GM23248 (cell line): ENCODE measurements at places on chromosomes 7 and 10. TPM values are rescaled to one million over a fixed set of nuclear protein-coding genes. Genes with fewer than 3 reads are reported as not detected.

Gene AGR2
- not detected in 2 replicates for total RNA-seq

Gene DTX2
- total RNA-seq = 3.8 and 4.3 TPM in 2 replicates

Gene FAM25G
- not detected in 2 replicates for total RNA-seq

Gene CFAP46
- 0.22 TPM in 1 of 2 replicates, not detected in the other for total RNA-seq

Gene RAPGEF5
- total RNA-seq = 0.86 and 1.0 TPM in 2 replicates

Gene PRLHR
- not detected in 2 replicates for total RNA-seq

Gene ASL
- 66.1 and 81.0 TPM in 2 replicates for total RNA-seq

Gene VWA2
- total RNA-seq = not detected in 2 replicates

Gene PTN
- 8.1 and 8.3 TPM in 2 replicates for total RNA-seq

Gene MYL7
- not detected in 2 replicates for total RNA-seq

Gene CRPPA
- total RNA-seq = 1.8 and 3.8 TPM in 2 replicates

Gene SLC13A1
- not detected in 2 replicates for total RNA-seq

Gene CLDN3
- total RNA-seq = not detected in 2 replicates

Gene CTAGE6
- total RNA-seq = 0.22 TPM in 1 of 2 replicates, not detected in the other

Gene ZNF117
- total RNA-seq = 2.8 and 4.3 TPM in 2 replicates

Gene LUC7L2
- total RNA-seq = 35.3 and 39.7 TPM in 2 replicates

Gene DNAH11
- total RNA-seq = 0.51 and 3.1 TPM in 2 replicates

Gene ANKRD2
- not detected in 2 replicates for total RNA-seq

Gene CLCN1
- total RNA-seq = not detected in 2 replicates

Gene GRM3
- not detected in 2 replicates for total RNA-seq

Gene SYT15
- 0.89 and 1.2 TPM in 2 replicates for total RNA-seq

Gene SLC18A3
- total RNA-seq = not detected in 2 replicates

Gene RTKN2
- total RNA-seq = under 0.01 and 0.11 TPM in 2 replicates

Gene ZPBP
- not detected in 2 replicates for total RNA-seq
